T47D (cell line): ENCODE measurements at places on chromosomes 5 and 9.

- DNase-seq: no peak
Measured at GRCh38 chr9:88772575-88772974, 218.7 kb upstream of the S1PR3 start.

GRCh38 chr5:35313291-35313690, 83.0 kb upstream of the PRLR start:
- DNase-seq: peak; percentile 96

GRCh38 chr5:1820381-1820780, 19.2 kb downstream of the NDUFS6 start:
- no peak for DNase-seq

GRCh38 chr5:76544268-76544926, 78.8 kb downstream of the F2RL2 start:
- peak; percentile 55 for DNase-seq

GRCh38 chr9:36006549-36007315, 30.0 kb upstream of the RECK start:
- no peak for DNase-seq

DNA sequence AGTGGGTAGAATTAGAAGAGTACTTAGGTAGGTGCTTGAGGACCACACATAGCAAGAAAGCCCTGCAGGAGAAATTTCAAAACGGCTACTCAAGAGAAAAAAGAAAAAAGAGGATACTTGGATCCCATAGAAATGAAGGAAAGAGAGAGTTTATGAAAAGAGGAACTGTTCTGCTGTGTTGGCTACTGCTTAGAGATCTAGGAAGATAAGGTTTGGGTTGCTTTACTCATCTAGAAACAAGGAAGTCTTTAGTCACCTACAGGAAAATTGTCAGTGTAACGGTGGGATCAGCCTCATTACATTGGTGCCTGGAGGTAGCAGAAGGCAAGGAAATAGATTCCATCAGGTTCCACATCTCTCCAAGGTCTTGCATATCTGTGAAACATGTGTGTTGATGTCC, 14.8 kb upstream of the C5orf46 start:
- DNase-seq: no peak

- DNase-seq: no peak
Measured at GRCh38 chr9:21682381-21682780, 120.1 kb upstream of the MTAP start.

DNA sequence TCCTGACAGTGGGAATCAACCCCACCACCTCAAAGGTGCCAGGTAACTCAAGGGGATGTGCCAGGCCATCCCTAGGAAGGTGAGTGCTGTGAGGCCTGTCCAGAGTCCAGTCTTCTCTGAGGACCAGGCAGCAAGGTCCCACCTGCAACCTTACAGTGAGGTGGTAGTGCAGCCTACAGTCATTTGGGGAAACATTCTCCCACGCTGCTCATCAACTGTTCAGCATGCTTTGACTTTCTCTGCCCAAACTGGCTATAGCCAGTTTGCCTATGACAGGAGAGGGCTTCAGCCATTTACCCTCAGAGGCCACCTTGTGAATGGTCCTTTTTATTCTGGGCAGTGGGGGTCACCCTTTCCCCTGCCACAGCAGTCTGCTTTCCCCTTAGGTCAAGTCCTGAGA, 81.9 kb downstream of the ATPSCKMT start:
- no peak for DNase-seq

- DNase-seq: no peak
Measured at GRCh38 chr5:37831821-37832534, 7.9 kb downstream of the GDNF start.

- no peak for DNase-seq
Measured at GRCh38 chr9:136596630-136597031, 50.8 kb upstream of the NOTCH1 start.

GRCh38 chr5:167720676-167721260, 570.7 kb upstream of the WWC1 start:
- DNase-seq: no peak

- no peak for DNase-seq
Measured at GRCh38 chr9:136047775-136048559, 47.1 kb downstream of the NACC2 start.

DNA sequence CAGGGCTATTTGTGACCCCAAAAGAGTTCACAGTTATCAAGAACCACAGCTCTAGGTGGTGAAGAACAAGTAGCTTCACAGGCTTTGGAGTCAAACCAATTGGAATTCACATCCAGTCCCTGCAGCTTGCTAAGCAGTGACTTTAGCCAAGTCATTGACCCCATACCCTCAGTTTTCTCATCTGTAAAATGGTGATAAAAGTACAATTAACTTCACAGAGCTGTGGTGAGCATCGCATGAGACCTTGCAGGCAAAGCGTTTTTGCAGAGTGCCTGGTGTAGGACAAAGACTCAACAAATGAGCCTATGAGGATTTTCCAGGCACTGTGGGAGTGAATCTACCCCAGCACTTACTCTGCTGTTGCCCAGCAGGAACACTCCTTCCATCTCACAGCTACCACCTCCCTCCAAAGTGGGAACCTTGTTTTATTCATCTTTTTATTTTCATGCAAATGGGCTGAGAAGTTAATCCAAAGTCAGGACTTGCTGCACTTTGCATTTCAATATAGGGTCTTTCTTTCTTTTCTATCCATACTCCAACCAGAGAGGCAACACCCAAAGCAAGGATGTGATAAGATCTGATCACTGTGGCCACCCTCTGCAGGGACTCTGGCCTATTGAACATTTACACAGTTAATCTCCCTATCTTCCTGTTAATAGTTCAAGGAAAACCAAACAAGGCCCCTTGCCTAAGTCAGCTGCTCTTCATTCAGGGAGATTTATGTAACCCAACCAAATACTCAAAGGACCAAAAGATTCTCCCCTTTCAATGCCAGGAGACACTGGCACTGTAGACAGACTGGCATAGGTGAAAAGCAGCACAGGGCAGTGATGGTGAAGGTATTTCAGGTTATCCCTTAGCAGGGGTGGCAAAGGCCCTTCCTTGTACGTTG, 41.9 kb downstream of the ABCA1 start:
- DNase-seq: no peak

DNA sequence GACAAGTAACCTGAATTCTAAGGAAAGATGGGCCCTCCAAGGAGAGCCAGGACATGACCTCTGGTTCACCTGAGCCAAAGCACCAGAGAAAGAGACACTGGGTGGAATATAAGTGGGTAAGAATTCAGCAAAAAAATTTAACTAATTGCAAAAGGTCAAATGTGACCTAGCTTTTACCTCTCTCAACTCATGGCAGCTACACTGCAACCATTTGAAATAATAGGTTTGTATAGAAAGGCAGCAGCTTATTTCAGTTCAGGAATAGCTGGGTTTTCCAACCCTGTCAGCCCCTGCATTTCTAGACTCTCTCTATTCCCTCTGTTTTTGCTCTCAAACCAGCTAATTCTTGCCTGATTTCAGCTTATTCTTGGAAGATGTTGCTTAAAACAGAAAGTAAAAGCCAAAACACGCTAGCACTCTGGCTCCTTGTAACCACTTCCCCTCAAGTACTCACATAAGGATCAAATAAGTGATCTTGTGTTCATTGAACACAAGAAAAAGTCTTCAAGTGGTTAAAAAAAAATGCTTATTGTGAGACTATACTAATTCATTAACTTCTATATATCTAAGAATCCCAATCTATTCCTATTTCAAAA, 101.1 kb upstream of the NR4A3 start:
- no peak for DNase-seq

DNA sequence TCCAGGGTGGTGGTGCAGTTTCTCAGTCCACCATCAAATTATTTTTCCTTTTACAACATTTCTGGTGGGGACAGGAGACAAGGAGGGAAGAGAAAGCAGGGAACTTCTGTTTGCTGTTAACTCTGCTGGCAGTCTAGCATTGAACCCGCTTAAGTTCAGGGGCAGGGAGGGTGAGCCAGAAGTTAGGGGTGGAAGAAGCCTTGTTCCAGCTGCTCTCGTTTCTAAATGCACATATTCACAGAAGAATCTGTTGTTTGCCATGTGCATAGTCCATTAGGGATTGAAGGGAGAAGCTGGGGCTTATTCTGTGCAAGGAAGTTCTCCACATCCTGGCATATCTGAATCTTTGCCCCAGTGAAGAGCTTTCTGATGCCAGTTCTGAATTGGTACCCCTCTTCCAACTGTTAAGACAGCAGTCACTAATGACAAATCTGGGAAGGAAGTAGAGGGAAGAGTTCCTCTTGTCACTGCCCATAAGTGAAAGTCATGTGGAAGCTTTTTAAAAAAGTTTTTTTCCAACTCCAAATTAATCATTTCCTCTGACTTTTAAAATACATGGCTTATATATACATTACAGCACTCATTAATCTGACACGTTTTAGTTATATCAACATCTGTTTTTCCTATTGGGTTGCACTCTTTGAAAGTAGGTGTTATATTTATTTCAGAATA, 32.6 kb upstream of the ACOT12 start:
- no peak for DNase-seq

DNA sequence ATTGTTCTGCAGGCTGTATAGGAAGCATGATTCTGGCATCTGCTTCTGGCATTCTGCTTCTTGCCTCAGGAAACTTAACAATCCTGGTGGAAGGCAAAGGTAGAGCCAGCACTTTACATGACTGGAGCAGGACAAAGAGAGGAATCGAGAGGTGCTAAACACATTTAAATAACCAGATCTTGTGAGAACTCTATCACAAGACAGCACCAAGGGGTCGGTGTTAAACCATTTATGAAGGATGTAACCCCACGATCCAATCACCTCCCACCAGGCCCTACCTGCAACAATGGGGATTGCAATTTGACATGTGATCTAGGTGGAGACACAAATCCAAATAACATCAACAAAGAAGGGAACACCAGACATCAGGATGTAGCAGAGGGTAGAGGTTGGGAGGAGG, 221.5 kb downstream of the CDH12 start:
- no peak for DNase-seq
